GM23248 (cell line): ENCODE measurements at places on chromosomes 5 and 9. TPM values are rescaled to one million over a fixed set of nuclear protein-coding genes. Genes with fewer than 3 reads are reported as not detected.
A peak's percentile ranks its signal among the peaks of the same experiment; 100 is the strongest.

Gene RABEPK
- total RNA-seq, result 25.0 and 29.3 TPM in 2 replicates

Gene TBC1D13
- total RNA-seq, result 15.7 and 17.3 TPM in 2 replicates

Gene CCNJL
- total RNA-seq, result 0.43 TPM in 1 of 2 replicates, not detected in the other

Gene ZNF454
- 0.97 and 1.9 TPM in 2 replicates for total RNA-seq

Gene ABO
- total RNA-seq, result not detected in 2 replicates

Gene NFIL3
- 10.6 and 11.3 TPM in 2 replicates for total RNA-seq

Gene IGIP
- 13.0 and 16.3 TPM in 2 replicates for total RNA-seq

Gene PCDHGA10
- total RNA-seq, result 10.4 and 11.1 TPM in 2 replicates

Gene CACNA1B
- total RNA-seq, result not detected in 2 replicates

Gene ZNF354C
- 6.9 and 7.5 TPM in 2 replicates for total RNA-seq

Gene ADRA1B
- total RNA-seq, result 0.32 and 0.63 TPM in 2 replicates

Gene PCDHGB6
- 1.9 and 4.3 TPM in 2 replicates for total RNA-seq

Gene LRRC19
- total RNA-seq, result not detected in 2 replicates

Gene DMRTA1
- total RNA-seq, result 0.11 TPM in 1 of 2 replicates, not detected in the other

Gene LIX1
- not detected in 2 replicates for total RNA-seq

Gene SLCO4C1
- not detected in 2 replicates for total RNA-seq

Gene EDIL3
- total RNA-seq, result 16.3 and 24.1 TPM in 2 replicates

Gene SMIM33
- total RNA-seq, result not detected in 2 replicates

Gene RAD50
- total RNA-seq, result 17.7 and 21.5 TPM in 2 replicates

Gene PIGO
- 16.4 and 17.4 TPM in 2 replicates for total RNA-seq

DNA sequence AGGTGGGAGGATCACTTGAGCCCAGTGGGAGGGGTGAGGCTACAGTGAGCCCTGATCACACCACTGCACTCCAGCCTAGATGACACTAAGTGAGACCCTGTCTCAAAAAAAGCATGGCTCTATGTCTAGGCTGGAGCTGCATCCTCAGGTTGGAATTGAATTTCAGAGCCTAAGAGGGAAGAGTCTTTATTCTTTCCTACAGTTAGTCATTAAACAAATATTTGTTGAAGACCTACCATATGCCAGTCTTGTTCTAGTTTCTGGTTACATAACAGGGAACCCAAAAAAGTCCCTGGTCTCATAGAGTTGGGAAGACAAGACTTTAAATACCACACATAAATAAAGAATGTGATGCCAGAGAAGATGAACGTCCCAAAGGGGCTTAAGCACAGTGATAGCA, 6.9 kb upstream of the GRPEL2 start:
- DNase-seq, result no peak

GRCh38 chr9:84054341-84055010, 73.9 kb downstream of the RMI1 start:
- no peak for DNase-seq

- DNase-seq, result peak; percentile 93
These were observed 33.9 kb downstream of the SH3PXD2B start for GRCh38 chr5:172420235-172420939.

DNA sequence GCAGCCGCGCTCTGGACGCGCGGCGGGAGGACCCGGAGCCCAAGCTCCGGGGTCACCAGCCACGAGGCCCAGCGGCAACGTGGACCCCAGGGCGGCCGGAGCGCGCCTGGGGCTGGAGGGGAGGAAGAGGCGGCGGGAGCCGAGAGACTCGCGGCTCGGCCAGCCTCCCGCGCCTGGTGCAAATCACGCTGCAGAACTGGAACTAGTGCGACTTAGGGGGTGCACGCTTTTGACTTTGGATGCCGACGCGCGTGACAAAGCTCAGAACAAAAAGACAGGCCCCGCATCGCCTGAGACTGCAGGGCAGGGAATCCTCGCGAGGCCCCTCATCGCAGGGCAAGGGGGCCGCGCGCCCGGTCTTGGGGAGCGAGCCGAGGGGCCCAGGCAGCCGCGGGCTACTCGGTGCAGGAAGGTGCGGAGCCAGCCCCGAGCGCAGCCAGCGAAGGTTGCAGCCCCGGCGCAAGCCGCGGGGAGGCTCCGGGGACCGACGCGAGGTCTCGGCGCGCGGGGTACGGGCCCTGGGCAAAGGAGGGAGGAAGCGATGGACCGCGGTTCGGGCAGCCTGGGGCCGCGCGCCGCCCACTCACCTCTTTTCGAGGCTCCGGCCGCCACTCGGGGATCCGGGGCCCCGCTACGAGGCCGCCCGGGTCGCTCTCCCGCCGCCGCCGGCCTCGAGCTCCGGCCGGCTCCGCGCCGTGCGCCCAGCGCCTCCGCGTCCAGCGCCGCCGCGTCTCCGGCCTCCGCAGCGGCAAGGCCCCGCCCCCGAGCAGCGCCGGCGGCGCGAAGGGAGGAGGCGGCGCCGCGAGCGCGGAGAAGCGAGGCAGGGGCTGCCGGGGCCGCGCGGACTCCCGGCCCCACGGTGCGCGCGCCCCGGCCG, at the start of gene GOLM1:
Gene GOLM1 (minus strand): TSS at position 735 of the 877 bp plus-strand sequence. CDS start 20,238 bp downstream, outside the sequence.
- peak; percentile 89 for DNase-seq

DNA sequence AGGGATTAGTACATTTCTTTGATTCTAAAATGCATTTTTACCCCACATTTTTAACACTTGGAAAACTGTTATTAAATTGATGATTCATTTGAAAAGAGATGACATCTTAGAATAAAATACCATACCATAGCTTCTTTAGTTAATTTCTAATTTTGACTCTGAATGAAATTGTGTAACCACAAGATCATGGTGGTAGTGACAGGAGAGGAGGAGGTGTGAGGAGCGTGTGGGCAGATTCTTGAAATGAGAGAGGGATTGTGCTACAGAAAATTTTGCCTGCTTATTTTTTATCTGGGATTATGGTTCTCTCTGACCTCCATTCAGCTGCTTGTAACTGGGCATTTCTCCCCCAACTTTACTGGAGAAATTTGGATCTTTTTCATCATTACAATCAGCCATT, 173.3 kb upstream of the CLINT1 start:
- DNase-seq, result no peak

GRCh38 chr5:173745123-173745522, 128.7 kb upstream of the BOD1 start:
- no peak for DNase-seq

GRCh38 chr5:82360022-82360421, 81.9 kb upstream of the RPS23 start:
- no peak for DNase-seq

- DNase-seq, result peak; percentile 33
These were observed 110.1 kb downstream of the MARCHF3 start for GRCh38 chr5:126920291-126920690.

DNA sequence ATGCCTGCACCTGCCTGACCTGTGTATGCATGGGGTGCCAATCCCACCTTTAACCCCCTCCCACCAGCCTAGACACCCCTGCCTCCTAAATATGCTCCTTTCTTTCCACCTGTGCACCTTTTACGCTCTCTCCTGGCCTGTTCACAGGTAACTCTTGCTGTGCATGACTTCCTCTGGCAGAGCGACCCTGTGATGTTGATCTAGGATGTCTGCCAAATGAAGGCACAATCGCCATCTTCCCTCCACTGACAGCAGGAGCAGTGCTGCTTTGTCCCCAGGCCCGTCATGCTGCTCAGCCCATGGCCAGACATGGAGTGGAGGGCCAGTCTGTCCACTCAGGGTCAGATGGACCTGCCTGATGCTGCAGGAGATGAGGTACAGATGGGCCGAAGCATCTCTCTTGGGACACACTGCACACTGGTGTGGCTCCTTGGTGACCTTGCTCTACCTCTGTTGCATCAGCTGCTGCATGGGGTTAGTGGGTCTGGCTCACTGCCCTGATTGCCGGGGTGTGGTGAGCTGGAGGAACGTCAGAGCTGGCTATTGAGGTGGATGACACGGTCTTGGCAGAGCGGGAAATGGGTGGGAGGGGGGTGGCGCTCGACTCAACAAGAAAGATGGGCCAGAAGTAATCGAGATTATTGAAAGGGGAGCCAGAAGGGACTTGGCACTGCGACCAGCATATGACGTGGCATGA, 101.7 kb upstream of the PITX1 start:
- peak; percentile 89 for DNase-seq

DNA sequence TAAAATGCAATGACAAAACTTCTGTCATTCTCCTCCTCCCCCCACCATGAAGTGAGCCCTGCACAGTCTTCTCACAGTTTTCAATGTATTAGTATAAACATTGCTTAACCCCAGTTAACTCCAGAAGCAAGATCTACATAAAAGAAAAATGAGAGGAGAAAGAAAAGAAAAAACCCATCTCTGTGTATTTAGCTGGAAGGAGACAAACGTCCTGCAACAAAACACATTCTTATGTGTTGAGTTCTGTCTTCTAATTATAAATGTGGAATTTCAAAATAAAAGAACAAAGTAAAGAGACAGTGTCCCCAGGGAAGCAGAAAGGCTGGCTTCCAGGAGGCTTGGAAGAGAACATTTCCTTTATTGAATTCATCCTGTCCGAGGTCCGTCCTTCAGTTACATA, 491.9 kb upstream of the TUSC1 start:
- peak; percentile 49 for DNase-seq

DNA sequence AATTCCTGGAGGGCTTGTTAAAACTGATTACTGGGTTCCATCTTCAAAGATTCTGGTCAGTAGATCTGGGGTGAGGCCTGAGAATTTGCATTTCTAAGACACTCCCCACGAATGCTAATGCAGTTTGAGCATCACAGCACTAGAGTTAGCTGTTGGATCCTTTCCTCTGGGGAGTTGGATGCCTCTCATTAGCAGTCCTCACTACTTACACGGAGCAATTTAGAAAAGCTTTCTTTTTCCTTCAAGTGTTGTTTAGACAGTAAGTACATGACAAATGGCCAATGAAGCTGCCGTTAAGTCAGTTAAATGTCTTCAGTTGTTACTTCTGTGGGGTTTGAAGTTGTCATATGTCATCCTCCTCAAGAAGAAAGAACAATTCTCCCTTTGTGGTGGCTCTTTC, 74.9 kb upstream of the HMHB1 start:
- no peak for DNase-seq

- no peak for DNase-seq
These were observed 60.8 kb upstream of the RNU6ATAC start for GRCh38 chr9:134225186-134225585.

- no peak for DNase-seq
These were observed 590 bp downstream of the HDAC3 start for GRCh38 chr5:141636106-141636412.

- peak; percentile 51 for DNase-seq
These were observed 147.1 kb downstream of the ZNF608 start for GRCh38 chr5:124599028-124599973.

DNA sequence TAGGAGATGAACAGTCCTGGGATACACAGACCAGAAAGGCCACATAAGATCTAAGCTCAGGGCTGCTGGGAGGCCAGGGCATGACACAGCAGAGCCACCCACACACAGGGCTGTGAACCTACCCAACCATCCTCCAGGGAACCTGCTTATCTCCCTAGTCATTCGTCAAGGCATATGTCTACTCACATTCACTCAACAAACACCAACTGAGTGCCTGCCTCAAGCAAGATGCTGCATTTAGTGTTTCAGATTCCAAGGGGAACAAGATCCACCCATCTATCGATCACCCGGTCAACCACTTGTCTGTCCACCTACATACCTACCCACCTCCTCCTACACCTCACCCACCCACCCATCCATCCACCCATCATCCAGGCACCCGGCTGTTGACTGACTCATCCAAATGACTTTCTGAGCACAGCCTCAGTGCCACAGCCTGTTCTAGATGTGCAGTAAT, 1.9 kb downstream of the DPM2 start:
- DNase-seq, result peak; percentile 85

DNA sequence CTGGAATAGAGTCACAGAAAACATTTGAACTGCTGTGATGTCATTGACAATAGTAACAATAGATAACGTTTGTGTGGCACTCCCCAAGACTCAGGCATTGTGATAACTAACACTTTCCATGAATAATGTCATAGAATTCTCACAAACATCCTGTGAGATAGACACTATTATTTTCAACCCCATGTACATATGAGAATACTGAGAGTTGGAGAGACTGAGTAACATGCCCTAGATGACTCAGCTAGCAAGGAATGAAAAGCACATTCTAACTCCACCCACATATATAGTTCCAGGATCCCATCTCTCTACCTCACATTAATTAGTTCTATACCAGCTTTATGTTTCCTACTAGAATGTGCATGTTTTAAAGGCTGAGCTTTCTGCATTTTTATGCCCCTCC, 71.4 kb downstream of the ASTN2 start:
- DNase-seq, result peak; percentile 9

DNA sequence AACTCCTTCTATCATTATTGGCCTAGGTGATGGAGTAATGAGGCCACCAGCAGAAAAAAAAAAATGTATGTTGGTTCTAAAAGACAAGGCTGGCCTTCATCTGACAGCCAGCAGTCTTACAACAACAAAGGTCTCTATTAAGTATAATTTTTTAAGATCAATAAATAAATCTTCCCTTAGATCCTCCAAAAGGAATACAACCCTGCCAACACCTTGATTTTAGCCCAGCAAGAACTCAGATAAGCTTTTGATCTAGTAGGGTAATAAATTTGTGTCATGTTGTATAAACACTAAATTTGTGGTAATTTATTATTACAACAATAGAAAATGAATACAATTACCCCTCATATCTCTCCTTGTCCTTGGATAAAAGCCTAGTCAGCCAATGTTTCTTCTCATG, 633.2 kb upstream of the FAM174A start:
- DNase-seq, result no peak

GRCh38 chr5:112087222-112087621, 330.2 kb upstream of the NREP start:
- DNase-seq, result no peak

DNA sequence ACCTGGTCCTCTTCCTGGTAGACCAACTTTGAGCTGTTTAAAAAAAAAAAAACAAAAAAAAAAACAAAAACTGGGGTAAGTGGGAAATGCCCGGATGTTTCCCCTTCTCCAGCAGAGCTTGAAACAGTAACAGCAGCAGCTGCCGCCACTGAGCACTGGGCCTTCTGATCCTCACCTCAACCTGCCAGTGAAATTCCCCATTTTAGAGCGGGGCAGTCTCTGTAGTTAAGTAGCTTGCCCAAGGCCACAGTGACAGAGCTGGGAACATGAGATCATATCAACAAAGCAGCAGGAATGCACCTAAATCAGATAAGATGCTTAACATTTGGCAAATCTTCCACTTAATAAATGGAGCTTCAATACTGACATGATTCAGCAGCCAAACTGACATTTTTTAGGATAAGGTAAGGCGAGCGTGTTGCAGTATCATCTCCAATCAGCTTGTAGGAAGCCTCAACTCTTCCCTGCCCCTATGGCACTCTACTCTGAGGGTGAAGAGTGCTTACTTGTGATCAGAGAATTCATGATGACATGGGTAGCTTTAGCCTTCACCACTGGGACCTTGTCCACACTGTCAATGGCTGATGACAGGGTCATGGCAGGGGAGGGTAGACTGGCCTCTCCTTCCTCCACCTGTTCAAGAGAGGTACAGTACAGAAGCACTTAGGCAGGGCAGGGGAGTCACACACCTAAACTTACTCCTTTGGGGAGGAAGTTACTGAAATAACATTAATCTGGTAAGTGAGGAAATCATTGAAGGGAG, 9.3 kb downstream of the KIAA1191 start:
- no peak for DNase-seq

DNA sequence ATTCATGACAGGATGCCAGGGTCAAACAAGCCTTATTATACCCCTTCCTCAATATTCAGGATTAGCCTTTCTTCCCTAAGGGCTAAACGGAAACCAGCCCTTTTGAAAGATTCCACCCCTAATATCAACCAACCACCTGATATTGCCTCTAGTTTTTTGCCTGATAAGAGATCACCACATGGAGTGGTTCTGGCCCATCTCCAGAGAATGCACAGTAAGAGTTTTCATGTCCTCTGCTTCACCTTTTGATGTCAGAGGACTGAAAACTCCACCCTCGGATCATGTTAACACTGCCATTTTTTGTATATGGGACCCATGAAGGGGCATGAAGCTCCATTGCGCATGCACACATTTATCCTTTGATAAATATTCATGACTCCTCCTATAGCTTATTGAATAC, 5.8 kb upstream of the LNPEP start:
- DNase-seq, result no peak
